SJSA1 (cell line): ENCODE measurements at places on chromosomes 2 and 18. TPM values are rescaled to one million over a fixed set of nuclear protein-coding genes. Genes with fewer than 3 reads are reported as not detected.

- DNase-seq: no peak
Observed at GRCh38 chr2:96770442-96771202, 9.9 kb downstream of the CNNM4 start.

GREB1L gene
- 0.81 and 1.2 TPM in 2 replicates for total RNA-seq

ALKAL2 gene
- total RNA-seq: not detected in 2 replicates

AGXT gene
- total RNA-seq: 0.26 TPM in 1 of 2 replicates, not detected in the other
